Motor neuron (in vitro differentiated cells): ENCODE measurements at places on chromosomes 4 and X. TPM values are rescaled to one million over a fixed set of nuclear protein-coding genes. Genes with fewer than 3 reads are reported as not detected.

The RFC1 gene
- total RNA-seq: 21.8 and 24.0 TPM in 2 replicates

The APLN gene
- total RNA-seq: 1.2 TPM in 1 of 2 replicates, not detected in the other

The FGA gene
- 0.08 and 0.09 TPM in 2 replicates for total RNA-seq

GRCh38 chr4:77025643-77026321 is 50.0 kb downstream of the CCNI start:
- no peak for ATAC-seq

DNA sequence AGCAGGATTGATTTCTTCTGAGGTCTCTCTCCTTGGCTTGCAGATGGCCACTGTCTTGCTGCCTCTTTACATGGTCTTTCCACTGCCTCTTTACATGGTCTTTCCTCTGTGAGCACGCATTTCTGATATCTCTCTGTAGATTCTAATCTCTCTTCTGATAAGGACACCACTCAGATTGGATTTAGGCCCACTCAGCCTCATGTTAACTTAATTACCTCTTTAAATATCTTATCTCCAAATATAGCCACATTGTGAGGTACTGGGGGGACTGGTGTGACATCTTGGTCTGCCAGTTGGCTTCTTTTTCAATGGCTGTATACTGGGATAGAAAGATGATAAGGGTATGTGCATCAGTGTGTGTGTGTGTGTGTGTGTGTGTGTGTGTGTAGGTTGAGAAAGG is 153.7 kb downstream of the AWAT2 start:
- no peak for ATAC-seq

- no peak for ATAC-seq
These were observed 32.3 kb upstream of the KDR start for GRCh38 chr4:55157559-55158277.

GRCh38 chr4:48420144-48420543 is 63.0 kb upstream of the SLC10A4 start:
- ATAC-seq: no peak

- no peak for ATAC-seq
These were observed 165.6 kb downstream of the PALLD start for GRCh38 chr4:168662297-168662984.

DNA sequence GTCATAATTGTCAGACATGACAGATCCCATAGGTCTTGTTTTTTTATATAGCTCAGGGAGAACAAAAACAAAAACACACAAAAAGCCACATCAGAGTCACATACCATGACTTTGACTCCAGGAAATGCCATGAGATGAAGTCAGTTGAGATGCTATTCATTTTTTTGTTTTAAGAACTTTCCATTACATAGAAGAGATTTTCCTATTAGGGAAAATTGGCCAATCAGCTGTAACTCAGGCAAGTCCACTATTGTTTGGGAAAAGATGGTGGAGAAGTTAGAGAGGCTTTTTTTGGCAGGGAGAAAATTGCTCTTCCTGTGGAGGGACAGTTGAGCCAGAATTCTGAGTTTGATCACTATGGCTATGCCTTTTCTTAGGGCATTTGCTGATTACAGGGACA is 72.6 kb downstream of the SMARCA5 start:
- no peak for ATAC-seq
